Activated naive CD8-positive, alpha-beta T cell treated with anti-CD3 and anti-CD28 coated beads for 36 hours (primary cell): ENCODE measurements at places on chromosomes 1 and 21. TPM values are rescaled to one million over a fixed set of nuclear protein-coding genes. Genes with fewer than 3 reads are reported as not detected.

Gene C1orf53
- total RNA-seq, result 0.95 TPM

Gene SLC22A15
- 0.54 TPM for total RNA-seq

Gene SLAMF6
- total RNA-seq, result 46.8 TPM

Gene PLA2G2A
- not detected for total RNA-seq

Gene CBS
- total RNA-seq, result 30.6 TPM

Gene TMOD4
- 2.3 TPM for total RNA-seq

Gene CLCA1
- total RNA-seq, result not detected

Gene SYPL2
- total RNA-seq, result not detected

Gene NUP210L
- total RNA-seq, result 0.04 TPM

Gene CCT8
- 504 TPM for total RNA-seq
